Lung microvascular endothelial cell (primary cell): ENCODE measurements at places on chromosomes 16 and 17.

DNA sequence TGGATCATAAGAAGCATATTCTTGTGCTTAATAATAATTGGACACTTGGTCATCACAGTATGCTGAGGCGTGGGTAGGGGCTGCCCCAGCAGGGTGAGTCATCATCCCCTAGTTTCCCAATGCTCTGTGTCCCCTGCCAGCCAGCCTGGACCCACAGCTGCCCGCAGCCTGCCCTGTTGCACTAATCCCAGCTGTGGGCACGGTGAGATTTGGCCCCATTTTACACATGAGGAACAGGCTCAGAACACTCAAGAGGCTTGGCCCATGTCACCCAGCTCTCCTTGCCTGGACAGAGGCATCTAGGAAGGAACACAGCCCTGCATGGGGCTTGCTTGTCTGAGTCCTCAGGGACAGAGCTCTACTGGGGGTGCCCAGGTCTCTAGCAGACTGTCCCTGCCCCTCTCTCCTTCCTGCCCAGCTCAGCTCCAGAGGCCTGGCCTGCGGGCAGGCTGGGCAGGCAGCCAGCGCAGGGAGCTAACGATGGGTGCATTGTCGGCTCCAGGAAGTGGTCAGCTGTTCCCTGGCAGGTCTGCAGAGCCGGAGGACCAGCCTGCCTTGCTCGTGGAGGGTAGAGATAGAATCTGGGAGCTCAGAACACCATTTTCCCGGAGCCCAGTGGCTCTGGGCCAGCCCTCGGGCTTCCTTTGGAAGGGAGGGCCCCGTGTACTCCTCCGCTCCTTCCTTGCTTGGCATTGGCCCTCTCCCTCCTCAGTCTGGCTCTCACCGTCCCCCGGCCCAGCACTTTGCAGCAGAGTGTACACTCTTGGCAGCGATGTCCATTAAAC, 189.4 kb downstream of the RAB11FIP4 start:
- peak; percentile 78 for DNase-seq

GRCh38 chr17:65027305-65027704, 29.2 kb downstream of the GNA13 start:
- peak; percentile 83 for DNase-seq

- no peak for DNase-seq
Measured at GRCh38 chr16:15985144-15985543, 35.7 kb downstream of the ABCC1 start.

GRCh38 chr16:28283173-28283572, 9.2 kb upstream of the SBK1 start:
- no peak for DNase-seq

- DNase-seq, result no peak
Measured at GRCh38 chr16:83147244-83147643, 520.5 kb downstream of the CDH13 start.

DNA sequence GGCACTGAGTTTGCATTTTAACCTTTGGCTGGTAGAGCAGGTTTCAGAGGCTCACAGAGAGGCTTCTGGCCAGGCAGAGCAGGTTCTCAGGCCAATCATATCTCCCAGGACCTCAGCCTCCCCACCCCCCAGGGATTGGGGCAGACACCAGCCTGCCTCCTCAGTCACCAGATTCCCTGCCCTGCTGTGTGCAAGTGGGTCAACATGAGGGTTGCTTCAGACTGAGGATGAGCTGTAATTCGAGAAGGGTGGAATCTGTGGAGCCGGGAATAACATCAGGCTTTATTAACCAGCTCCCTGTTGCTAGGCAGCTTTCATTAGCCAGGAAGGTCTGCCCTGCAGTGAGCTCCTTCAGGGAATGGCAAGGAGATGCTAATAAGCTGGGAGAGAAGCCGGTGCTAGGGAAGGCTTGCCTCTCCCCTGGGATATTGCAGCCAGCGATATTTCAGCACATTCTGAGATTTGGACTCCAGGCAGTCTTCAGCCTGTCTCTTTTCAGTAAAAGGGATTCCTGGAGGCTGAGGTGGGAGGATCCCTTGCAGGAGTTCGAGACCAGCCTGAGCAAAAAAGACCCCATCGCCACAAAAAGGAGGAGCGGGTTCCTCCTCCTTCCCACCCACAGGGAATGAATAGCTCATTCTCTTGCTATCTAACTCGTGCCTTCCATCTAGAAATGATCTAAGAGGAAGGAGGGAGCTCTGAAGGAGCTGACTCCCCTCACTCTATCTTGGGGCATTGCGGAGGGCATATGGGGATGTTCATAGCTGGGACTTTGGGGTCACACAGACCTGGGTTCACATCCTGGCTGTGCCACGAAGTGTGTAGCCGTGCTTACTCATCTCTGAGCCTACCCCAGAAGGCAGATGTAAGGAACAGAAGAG, 10.7 kb downstream of the SGSM2 start:
- DNase-seq, result no peak

GRCh38 chr17:76240461-76241203, at the start of gene RNF157:
TSS of gene RNF157 (minus strand) at chr17:76240493. CDS start at chr17:76240240, 253 bp downstream.
- DNase-seq, result peak; percentile 62
